ENCODE measurements at places on chromosomes 1 and 21.

DNA sequence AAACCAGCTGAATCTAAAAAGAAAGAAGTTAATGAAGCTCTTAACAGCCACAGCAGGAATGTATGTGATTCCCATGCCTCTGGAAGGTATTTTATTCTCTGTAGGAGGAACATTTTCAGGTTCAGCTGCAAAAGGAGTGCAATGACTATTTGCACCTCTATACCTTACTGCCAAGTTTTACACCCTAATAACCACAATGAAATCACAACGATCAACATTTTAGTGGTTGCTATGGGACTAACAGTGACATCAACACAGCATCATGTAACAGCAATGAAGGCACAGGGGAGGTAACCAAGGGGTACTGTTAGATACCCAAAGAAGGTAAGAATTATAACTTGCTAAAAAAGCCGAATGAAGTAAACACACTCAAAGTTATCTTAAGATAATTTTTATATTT, 116.3 kb upstream of the HP1BP3 start:
- DNase-seq, result no peak
- H3K4me3 ChIP-seq, result no peak overlapping the region
- no peak overlapping the region for H3K27ac ChIP-seq
- no peaks in the 10 kb centered on the region for H3K4me1 ChIP-seq

- no peak overlapping the region for H3K4me3 ChIP-seq
- no peaks in the 10 kb centered on the region for H3K36me3 ChIP-seq
- H3K27me3 ChIP-seq, result no peaks in the 10 kb centered on the region
- no peaks in the 10 kb centered on the region for H3K4me1 ChIP-seq
Measured at GRCh38 chr1:18077657-18078215, 29.9 kb upstream of the IGSF21 start.

DNA sequence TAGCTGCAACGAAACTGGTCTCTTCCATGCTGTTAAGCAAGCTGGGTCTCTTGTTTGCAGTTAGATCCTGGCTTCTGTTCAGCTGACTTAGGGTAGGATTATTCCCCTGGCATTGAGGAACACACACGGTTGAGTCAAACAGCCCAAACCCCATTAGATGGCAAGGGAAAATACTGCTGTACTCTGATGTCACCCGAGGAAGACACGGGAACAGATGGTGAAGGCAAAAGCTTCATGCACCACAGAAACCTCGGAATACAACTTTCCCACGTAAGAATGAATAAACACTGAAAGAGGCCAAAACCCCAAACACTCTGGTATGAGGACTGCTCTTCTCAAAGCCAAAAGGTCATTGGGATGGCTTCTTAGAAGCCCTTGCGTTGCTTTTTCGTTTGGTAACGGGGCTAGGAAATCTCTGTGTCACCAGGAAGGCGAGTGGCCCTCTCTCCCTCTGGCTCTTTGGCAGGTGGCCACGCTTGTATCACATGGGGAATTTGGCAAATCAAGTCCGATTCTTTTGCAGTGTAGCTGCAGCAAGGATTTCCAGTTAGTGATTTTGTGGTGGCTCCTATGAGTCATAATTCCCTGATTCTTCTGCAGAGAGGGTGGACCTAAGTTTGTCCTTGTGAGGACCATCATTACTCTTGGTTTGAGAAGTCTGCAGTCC, 16.7 kb upstream of the LYST start:
- no peaks in the 10 kb centered on the region for H3K27me3 ChIP-seq
- no peak overlapping the region for H3K4me3 ChIP-seq
- H3K4me1 ChIP-seq, result peaks cover 21% of the 10 kb centered on the region
- peak; percentile 91 for DNase-seq
- H3K27ac ChIP-seq, result peak overlapping the region; percentile 74
- no peaks in the 10 kb centered on the region for H3K36me3 ChIP-seq

DNA sequence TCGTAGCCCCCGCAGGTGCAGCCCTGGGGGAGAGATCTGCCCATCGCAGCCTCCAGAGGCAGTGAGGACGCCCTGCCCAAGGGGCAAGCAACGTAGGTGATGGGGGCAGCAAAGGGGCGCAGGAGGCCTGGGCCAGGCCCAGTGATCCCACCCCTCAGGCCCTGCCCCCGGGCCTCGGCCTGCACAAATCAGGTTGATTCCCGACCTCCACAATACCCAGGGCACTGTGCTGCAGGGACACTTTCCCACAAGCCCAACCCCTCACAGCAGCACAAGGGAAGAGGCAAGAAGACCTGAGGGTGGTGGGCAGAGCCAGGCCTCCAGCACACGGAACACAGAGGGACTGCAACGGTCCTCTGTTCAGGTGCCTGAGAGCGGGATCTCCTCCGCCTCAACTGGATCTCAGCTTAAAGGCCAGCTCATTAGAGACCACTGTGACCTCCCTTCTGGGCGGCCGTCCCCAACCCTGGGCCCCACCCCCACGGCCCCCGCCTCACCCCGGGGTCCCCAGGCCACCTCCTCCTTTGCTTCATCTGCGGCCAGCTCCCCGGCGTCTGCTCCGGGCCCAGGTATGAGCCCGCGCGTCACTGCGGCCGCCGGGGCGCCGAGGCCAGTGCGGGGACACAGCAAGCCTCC, 812 bp upstream of the ARF1 start:
- peak overlapping the region; percentile 99 for H3K4me3 ChIP-seq
- peak overlapping the region; percentile 100 for H3K27ac ChIP-seq
- no peak for DNase-seq
- H3K27me3 ChIP-seq, result no peaks in the 10 kb centered on the region
- H3K36me3 ChIP-seq, result no peaks in the 10 kb centered on the region

GRCh38 chr1:32350785-32351398, 11.4 kb downstream of the FAM229A start:
- H3K27ac ChIP-seq, result peak overlapping the region; percentile 96
- peaks cover 70% of the 10 kb centered on the region for H3K4me1 ChIP-seq
- H3K36me3 ChIP-seq, result no peaks in the 10 kb centered on the region
- peak; percentile 88 for DNase-seq
- peak overlapping the region; percentile 67 for H3K4me3 ChIP-seq

- no peaks in the 10 kb centered on the region for H3K36me3 ChIP-seq
- H3K27ac ChIP-seq, result no peak overlapping the region
- H3K4me3 ChIP-seq, result no peak overlapping the region
- peaks cover 34% of the 10 kb centered on the region for H3K4me1 ChIP-seq
- DNase-seq, result no peak
- no peaks in the 10 kb centered on the region for H3K27me3 ChIP-seq
Measured at GRCh38 chr1:6353619-6353954, 40.0 kb downstream of the ACOT7 start.

- DNase-seq, result peak; percentile 91
- no peaks in the 10 kb centered on the region for H3K36me3 ChIP-seq
- peak overlapping the region; percentile 98 for H3K27ac ChIP-seq
Measured at GRCh38 chr1:211260141-211261107, 1.3 kb downstream of the RCOR3 start.

DNA sequence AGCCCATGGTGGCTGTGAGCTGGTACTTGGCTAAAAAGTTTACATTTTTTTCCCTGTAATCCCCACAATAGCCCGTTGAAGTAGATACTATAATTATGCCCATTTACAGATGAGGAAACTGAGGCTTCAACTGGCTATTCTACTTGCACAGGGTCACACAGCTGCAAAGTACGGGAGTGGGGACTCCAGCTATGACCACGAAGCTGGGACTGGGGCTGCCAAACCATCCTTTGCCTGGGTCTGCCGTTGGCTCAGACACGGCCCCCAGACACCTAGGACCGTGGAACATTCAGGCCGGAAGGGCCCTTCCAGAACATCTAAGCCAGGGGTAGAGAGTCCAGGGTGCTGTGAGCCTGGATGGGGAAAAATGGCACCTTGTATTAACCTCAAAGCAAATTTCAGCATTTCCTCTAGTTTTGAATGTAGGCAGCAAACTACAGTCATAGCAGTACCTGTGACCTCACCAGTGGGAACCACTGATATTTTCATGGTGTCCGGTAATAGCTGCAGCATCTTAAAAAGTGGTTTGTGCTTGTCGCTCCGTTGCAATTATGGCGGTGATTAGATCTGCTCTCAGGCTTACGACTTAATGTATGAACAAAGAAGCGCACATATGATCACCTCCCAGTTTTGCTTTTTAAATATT, 4.3 kb downstream of the TP73 start:
- no peaks in the 10 kb centered on the region for H3K27me3 ChIP-seq
- no peaks in the 10 kb centered on the region for H3K36me3 ChIP-seq
- H3K4me1 ChIP-seq, result no peaks in the 10 kb centered on the region
- DNase-seq, result no peak

DNA sequence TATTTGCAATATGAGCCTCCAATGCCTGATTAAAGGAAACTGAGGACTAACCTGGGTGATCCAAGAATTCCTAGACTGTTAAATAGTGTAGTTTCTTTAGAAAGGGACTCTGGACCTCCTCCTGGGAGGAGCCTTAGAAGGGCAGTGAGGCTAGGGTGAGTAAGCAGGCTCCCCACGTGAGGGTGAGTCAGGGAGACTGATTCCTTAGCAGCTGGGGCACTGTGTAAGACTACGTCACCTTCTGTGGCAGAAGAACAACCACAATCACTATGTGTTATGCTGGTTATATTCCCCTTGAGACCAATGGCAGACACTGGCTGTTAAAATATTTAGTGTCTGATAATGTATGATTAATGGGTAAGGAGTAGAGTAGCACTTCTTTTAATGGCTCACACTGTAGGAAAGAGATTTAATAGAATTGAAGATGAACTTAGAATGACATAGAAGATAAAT, 53.3 kb upstream of the SYT14 start:
- H3K27ac ChIP-seq, result no peak overlapping the region
- H3K4me1 ChIP-seq, result no peaks in the 10 kb centered on the region
- H3K36me3 ChIP-seq, result no peaks in the 10 kb centered on the region
- no peak overlapping the region for H3K4me3 ChIP-seq
- no peak for DNase-seq

- H3K4me1 ChIP-seq, result peaks cover 12% of the 10 kb centered on the region
- H3K36me3 ChIP-seq, result no peaks in the 10 kb centered on the region
- H3K27ac ChIP-seq, result peak overlapping the region; percentile 77
- no peak for DNase-seq
- H3K27me3 ChIP-seq, result no peaks in the 10 kb centered on the region
Measured at GRCh38 chr21:39097335-39097861, 85.9 kb downstream of the PSMG1 start.

DNA sequence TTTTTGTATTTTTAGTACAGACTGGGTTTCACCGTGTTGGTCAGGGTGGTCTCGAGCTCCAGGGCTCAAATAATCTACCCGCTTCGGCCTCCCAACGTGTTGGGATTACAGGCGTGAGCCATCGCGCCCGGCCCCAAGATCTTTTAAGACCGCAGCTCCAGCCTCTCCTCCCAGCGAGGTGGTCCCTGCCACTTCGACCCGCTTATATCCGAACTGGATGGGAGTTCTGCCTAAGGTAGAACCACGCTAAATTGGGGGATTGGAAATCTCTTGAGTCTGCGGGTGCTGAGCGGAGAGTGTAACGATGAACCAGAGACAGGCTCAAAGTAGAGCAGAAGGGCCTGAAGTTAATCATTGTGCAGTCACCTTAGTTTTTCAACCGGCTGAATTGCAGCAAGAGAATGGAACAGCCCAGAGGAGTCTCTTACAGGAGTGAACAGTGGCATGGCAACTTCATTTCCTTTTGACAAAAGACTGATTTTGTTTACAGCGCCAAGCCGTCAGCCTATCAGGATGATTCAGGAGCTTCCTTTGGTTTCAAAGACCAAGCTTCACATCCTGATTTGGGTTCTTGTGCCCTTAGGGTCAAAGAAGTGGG, 726 bp upstream of the CYB5R1 start:
- no peak for DNase-seq
- H3K4me3 ChIP-seq, result peak overlapping the region; percentile 95
- no peaks in the 10 kb centered on the region for H3K36me3 ChIP-seq
- peaks cover 22% of the 10 kb centered on the region for H3K4me1 ChIP-seq
- no peaks in the 10 kb centered on the region for H3K27me3 ChIP-seq

DNA sequence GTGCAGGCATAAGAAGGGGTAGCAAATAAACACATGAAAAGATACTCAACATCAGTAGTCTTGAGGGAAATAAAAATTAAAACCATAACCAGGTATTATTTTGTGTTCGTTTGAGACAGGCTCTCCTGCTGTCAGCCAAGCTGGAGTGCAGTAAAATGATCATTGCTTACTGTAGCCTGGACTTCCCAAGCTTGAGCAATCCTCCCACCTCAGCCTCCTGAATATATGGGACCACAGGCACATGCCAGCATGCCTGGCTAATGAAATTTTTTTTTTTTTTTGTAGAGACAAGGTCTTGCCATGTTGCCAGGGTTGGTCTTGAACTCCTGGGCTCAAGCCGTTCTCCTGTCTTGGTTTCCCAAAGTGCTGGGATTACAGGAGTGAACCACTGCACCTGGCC, 108.0 kb downstream of the DNM3 start:
- no peaks in the 10 kb centered on the region for H3K4me1 ChIP-seq
- H3K36me3 ChIP-seq, result no peaks in the 10 kb centered on the region
- DNase-seq, result no peak
- H3K27me3 ChIP-seq, result no peaks in the 10 kb centered on the region
- no peak overlapping the region for H3K4me3 ChIP-seq

DNA sequence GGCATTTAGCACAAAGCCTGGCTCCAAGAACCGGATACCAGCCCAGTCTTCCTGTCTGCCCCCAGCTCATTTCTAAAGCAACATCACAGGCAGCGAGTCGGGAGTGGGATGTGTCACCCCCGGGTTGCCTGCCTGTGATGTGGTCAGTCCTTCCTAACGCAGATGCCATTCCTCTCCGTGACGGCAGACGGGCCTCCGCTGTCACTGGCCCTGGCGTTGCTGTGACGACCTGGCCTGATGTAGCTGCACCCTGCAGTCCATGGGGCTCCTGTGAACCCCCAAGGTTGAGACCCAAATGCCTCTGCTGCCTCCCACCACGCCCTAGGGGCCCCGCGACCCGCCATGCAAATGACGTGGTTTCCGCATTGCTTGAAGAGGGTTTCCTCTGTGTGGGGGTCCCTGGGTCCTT, 12.3 kb downstream of the TNFRSF1B start:
- peak overlapping the region; percentile 45 for H3K27ac ChIP-seq
- H3K4me1 ChIP-seq, result peaks cover 6% of the 10 kb centered on the region
- no peaks in the 10 kb centered on the region for H3K27me3 ChIP-seq
- no peaks in the 10 kb centered on the region for H3K36me3 ChIP-seq
- no peak overlapping the region for H3K4me3 ChIP-seq

GRCh38 chr1:74717626-74718025, 15.2 kb downstream of the CRYZ start:
- H3K27ac ChIP-seq, result no peak overlapping the region
- H3K27me3 ChIP-seq, result no peaks in the 10 kb centered on the region
- no peaks in the 10 kb centered on the region for H3K4me1 ChIP-seq
- no peaks in the 10 kb centered on the region for H3K36me3 ChIP-seq
- DNase-seq, result no peak

GRCh38 chr1:244369256-244370057, 82.3 kb downstream of the ADSS2 start:
- no peaks in the 10 kb centered on the region for H3K27me3 ChIP-seq
- DNase-seq, result no peak
- no peak overlapping the region for H3K4me3 ChIP-seq
- H3K4me1 ChIP-seq, result no peaks in the 10 kb centered on the region
- no peaks in the 10 kb centered on the region for H3K36me3 ChIP-seq

- no peaks in the 10 kb centered on the region for H3K36me3 ChIP-seq
- DNase-seq, result no peak
- H3K27me3 ChIP-seq, result no peaks in the 10 kb centered on the region
- no peak overlapping the region for H3K27ac ChIP-seq
- no peak overlapping the region for H3K4me3 ChIP-seq
Measured at GRCh38 chr1:181128592-181129497, 40.3 kb downstream of the IER5 start.

GRCh38 chr21:34055615-34056014, 17.8 kb upstream of the MRPS6 start:
- no peak for DNase-seq
- no peaks in the 10 kb centered on the region for H3K27me3 ChIP-seq
- no peak overlapping the region for H3K27ac ChIP-seq
